ENCODE measurements at places on chromosomes 7 and 10.
A peak's percentile ranks its signal among the peaks of the same experiment; 100 is the strongest.

DNA sequence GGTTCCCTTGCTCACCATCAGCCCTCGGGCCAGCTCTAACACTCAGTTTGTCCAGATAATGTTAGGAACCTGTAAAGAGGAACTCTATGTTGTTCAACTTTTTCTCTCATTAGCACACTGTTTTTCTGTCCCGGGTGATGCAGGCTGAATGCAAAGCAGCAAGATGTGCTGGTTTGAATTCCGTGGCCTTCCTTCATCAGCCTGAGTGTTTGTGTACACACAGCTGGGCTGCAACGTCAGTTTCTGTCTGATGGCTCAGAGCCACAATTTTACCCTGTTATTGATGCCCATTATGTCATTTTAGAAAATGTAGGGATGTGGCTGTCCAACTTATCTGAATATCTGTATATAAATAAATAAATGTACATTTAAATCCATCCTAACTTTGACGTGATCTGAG is 152.0 kb downstream of the PLPP4 start:
- no peak for DNase-seq

DNA sequence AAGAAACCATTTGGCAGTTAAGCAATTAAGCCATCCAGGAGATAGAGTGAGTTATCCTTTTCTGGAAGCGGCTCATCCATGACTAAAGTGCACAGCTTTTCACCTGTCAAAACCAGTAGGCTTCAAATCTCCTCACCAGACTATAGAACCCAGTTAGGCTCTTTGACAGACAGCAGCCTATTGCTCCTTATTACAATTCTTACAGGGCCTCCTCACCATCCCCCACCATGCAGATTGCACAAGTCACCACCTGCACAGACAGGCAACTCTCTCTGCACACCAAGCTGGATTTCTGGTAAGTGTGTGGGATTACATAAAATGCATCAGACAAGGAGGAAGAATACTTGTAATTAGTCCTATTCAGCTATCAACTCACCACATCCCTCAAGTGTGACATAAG is 301.6 kb downstream of the SNX13 start:
- no peak for DNase-seq

DNA sequence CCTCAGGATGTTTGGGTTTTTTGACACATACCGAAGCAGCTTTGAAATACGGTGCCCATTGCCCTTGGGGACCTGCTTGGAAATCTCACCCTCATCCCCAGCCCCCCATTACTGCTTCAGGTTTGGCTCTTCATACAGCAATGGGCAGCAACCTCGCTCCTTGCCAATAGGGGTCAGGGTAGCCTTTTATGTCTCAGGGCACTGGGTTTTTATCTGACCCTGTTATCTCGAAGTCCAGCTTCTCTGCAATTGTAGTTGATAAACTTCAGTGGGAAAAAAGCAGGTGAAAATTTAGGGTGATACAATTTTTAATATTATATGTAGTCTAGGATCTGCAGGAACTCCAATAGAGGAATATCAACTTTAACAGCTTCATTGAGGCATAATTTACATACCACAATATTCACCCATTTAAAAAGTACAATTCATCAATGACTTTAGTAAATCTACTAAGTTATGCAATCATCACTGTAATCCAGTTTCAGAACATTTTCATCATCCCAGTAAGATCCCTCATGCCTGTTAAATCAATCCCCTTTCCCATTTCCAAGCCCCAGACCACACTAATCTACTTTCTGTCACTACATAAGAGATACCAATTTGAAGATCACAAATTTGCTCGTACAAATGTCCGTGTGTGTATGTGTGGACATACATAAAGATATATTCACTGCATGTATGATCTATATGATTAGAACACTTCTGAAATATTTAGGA is 386.2 kb downstream of the KCNMA1 start:
- no peak for DNase-seq

- no peak for DNase-seq
Measured at GRCh38 chr10:73083221-73083620, 13.4 kb downstream of the P4HA1 start.

DNA sequence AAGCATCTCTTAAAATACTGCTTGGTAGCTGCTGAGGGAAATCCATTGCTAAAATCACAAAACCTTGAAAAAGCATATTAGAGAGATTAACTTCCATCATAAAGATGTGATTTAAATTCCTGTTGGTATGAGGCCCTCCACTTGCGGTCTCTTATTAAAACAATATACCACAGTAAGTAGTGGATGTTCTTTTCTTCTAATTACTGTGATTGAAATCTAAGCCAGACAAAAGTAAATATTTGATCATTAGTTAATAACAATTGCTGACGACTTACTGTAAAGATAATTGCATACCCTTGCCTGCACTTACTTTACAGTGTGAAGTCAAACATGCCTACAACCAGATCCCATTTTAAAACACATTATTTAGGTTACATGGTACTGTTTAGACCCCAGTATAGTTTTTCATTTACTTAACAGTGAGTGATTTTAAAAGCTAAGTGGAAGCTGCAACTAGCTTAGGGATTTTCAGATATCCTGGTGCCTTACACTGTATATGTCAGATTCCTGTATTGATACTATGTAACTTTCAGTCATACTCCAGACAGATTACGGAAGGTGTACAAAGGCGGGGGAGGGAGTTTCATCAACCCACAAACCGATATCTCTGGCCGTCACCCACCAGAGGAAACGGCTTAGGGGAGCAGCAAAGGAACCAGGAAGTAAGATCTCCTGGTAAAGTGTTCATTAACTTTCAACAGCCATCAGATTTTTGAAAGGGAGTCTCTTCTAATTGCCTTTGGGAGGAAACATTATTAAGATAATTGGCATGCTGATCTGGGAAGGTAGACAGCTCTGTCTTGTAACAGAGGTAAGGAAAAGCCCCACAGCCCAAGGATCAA is 986 bp downstream of the NRP1 start:
- no peak for DNase-seq

DNA sequence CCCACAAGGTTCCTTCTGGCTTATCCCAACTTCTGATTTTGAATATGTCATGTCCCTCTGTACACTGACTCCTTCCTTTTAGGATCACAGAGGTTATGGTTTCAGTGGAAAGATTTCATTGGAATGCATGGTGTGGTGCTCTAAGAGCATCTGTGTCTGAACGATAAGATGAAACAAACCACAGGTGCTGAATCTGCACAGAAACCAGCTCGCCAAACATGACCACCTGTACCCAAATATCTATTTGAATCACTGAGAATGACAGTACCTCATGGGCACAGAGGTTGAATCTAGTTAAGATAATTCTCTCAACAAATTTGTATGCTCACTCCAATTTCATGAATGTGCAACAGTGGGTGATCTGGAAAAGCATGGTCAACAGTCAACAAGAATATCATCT is 105.3 kb downstream of the DGKI start:
- no peak for DNase-seq

GRCh38 chr10:107022600-107023354 is 141.7 kb downstream of the SORCS1 start:
- DNase-seq: no peak

DNA sequence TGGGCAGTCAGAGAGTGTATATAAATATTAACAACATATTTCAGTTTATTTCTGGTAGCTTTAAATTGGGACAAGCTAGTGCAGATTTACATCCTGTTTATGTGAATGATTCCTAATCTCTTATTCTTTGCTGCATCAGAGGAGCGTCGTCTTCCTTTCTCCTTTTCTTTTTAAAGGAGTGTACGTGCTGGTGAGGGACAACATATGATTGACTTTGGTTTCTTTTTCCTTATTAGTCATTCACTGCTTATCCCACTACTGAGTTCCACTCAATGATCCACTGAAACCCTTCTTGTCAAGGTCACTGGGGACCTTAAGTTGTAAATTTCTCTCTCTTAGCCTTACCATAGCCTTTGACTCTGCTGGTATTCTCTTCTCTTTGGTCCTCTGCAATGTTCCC is 116.3 kb downstream of the EXOC4 start:
- DNase-seq: no peak

DNA sequence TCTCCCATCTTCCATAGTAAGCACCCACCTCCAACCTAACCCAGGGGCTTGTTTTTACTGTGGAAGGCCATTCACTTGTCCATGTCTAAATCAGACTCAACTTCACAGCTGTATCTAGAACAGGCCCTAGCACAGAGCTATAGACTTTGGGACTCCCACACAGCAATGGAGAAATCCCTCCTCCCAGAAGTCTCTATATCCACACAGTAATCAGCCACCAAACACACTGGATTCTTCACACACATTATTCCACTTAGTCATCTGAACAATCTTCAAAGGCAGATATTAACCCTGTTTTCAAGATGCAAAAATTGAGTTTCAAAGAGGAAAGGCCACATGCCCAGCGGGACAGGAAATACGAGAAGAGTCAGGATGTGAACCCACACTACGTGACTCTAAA is 81.8 kb downstream of the MALSU1 start:
- no peak for DNase-seq

GRCh38 chr7:32223071-32223650 is 153.0 kb upstream of the PDE1C start:
- DNase-seq: no peak

DNA sequence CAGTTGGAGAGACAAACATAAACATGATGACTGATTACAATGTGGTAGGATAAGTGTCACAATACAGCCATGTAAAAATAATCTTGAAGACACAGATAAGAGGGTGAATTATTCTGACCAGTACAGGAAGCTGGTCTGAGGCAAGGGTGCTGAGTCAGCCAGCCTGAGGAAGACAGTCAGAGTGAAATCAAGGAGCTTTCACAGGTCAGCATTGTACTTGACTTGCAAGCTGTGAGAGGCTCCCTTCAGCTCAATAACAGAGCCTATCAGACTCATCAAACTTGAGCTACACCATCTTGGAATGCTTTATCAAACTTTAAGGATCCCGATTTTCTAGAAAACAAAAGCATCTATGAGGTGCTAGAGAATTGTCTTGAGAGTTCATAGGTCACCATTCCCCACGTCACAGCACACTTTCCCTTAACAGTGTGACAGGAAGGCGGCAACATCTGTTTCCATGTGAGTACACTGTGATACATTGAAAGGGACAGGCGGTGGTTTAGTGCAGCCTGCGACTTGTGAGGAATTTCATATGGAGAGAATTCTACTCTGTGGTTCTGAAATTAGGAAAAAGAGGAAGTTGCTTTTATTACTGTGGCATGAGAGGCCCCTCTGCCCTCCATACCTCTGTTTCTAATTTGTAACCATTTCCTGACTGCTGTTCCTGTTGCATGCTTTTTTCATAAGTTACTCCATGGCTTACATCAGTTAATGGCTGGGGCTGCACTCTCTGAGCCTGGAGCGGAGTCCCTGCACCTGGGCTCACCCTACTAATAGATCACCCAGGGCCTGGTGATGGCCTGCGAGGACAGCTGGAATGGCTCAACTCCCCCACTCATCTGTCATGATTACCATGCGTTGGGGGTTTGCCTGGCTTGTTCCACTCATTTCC is 417.1 kb downstream of the SUGCT start:
- no peak for DNase-seq

- DNase-seq: no peak
Measured at GRCh38 chr7:41917-42565, 150.3 kb upstream of the FAM20C start.

GRCh38 chr10:99394256-99394655 is 36.2 kb downstream of the GOT1 start:
- DNase-seq: no peak

GRCh38 chr7:130151591-130152492 is 53.4 kb downstream of the TMEM209 start:
- peak; percentile 9 for DNase-seq

GRCh38 chr10:77700086-77700485 is 62.5 kb upstream of the KCNMA1 start:
- no peak for DNase-seq

DNA sequence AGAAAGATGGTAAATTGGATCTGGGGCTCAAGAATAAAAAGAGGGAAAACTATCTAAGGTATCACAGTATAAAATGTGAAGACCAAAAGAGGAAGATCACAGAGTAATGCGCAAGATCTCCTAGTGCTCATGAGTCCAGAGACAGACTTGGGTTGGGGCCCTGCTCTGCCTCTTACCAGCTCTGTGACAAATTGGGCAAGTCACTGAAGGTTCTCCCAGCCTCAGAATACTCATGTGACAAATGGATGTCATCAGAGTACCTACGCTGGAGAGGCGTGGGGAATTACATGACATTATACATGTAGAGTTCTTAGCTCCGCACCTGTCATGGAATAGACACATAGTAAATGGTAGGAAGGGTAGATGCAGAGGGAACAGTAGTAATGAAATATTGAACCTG is 124.4 kb downstream of the DOCK4 start:
- DNase-seq: no peak

GRCh38 chr7:142391191-142391992 is 133.5 kb upstream of the PRSS58 start:
- DNase-seq: peak; percentile 8

DNA sequence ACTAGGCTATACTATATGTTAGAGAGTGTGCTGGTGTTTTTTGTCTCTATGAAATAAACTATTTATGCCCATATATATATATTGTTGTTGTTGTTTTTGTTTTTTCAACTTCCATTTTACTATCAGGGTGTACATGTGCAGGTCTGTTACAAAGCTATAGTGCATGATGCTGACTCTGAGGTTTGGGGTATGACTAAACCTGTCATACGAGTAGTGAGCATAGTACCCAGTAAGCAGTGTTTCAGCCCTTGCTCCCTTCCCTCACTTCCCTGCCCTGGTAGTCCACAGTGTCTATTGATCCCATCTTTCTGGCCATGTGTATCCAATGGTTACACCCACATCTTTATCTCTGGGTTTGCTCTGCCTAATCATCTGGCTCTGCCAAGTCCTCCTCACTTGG is 101.8 kb downstream of the FAS start:
- DNase-seq: no peak

DNA sequence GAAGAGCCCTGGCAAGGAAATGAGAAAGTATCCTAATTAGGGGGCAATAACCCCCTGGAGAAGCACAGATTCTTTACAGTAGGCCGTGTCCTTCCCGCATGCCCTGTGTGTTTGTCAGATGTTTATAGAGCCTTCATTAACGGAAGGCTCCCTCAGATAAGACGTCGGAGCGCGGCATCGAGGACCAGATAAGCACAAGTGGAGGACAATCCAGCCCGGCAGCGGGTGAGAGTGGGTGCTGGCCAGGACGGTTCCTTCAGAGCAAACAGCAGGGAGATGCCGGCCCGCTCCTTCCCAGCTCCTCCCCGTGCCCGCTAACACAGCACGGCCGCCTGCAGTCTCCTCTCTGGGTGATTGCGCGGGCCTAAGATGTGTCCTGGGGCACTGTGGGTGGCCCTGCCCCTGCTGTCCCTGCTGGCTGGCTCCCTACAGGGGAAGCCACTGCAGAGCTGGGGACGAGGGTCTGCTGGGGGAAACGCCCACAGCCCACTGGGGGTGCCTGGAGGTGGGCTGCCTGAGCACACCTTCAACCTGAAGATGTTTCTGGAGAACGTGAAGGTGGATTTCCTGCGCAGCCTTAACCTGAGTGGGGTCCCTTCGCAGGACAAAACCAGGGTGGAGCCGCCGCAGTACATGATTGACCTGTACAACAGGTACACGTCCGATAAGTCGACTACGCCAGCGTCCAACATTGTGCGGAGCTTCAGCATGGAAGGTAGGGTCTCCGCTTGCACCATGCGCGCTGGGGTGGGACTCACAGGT is at the start of gene GDF2:
Gene GDF2 (plus strand): TSS at position 155 of the 762 bp plus-strand sequence. CDS start 215 bp downstream, at position 370.
- DNase-seq: no peak

- DNase-seq: no peak
Measured at GRCh38 chr7:32102432-32102873, 32.2 kb upstream of the PDE1C start.

All from activated CD8-positive, alpha-beta memory T cell treated with anti-CD3 and anti-CD28 coated beads for 1 hour (primary cell).